D721Med (cell line): ENCODE measurements at places on chromosomes 1 and 21.

- DNase-seq = no peak
Measured at GRCh38 chr1:21290546-21290944, 282 bp upstream of the ECE1 start.

DNA sequence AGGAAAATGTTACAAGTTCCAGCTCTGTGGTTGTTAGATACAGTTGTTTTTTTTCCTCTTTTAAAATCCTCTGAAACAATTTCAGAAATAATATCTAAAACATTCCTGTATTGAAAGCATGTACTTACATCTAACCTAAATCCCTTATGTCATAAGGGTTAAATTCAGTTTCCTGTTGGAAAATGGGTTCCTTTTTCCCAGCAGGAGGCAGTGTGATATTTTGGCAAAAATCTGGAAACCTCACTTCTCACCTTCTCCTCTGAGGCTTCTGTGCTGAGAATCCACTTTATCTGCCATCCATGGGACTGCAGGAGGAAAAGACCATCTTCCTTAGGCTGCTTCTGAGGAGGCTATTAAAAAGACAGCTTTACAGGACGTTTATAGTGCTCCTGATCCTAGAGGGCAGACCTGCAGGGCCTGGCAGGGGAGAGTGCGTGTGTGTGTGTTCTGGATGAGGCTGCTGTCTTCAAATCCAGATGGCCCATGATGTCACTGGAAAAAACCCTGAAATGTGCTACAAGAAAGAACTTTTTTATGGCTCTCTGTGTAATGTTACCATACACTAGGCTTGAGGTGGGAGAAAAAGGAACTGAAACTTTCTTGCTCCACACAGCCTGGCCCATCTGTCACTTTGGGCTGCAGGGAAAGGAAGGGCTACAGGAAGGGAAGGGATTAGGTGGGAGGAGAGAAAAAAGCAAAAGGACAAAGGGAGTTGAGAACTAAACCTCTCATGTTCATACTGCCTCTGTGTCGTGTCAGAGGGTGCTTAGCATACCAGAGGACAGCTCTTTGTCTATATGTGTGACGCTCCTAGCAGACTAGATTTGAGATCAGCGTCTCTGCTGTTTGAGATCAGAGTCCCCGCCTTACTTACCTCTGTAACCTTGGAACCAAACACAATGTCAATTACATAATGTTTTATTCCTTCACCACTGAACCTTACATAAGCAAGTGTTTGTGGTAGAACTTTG lies 379.2 kb upstream of the SPAG17 start:
- no peak for DNase-seq

DNA sequence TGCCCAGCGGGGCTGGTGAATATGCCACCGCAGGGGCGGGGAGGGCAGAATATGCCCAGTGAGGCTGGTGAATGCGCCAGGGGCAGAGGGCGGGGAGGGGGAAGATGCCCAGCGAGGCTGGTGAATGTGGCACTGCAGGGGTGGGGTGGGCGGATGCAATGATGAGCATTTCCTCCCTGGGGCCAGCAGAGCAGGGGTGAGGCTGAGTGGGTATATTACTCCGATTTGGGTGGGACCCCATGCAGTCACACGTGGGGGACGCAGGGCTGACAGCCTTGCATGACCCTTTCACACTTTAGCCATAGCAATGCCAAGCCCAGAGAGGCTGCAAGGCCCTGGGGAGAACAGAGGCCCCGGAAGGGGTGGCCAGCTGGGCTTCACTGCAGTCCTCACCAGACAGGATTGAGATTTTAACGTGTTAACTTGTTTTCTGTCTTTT lies 9.3 kb upstream of the SLX9 start:
- no peak for DNase-seq

- DNase-seq = peak; percentile 36
Measured at GRCh38 chr1:205060746-205061145, 17.7 kb downstream of the CNTN2 start.

- no peak for DNase-seq
Measured at GRCh38 chr1:109818271-109818987, 54.7 kb upstream of the EPS8L3 start.

DNA sequence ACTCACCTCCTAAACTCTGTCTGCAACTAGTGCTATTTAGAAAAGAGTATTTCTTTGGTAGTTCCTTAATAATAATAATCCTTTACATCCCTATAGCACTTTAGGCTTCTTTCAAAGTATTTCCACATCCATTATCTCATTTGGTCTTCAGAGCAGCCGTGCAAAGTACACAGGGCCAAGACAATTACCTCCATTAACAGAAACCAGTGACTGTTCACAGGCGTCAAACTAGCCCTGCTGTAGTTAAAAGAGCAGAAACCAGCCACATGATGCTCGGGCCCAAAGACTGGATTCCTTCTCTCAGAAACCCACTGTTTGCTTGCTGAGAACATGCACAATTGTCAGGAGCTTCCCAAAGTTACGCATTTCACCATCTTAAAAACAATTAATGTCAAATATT lies 396.0 kb upstream of the DAB1 start:
- DNase-seq = no peak

DNA sequence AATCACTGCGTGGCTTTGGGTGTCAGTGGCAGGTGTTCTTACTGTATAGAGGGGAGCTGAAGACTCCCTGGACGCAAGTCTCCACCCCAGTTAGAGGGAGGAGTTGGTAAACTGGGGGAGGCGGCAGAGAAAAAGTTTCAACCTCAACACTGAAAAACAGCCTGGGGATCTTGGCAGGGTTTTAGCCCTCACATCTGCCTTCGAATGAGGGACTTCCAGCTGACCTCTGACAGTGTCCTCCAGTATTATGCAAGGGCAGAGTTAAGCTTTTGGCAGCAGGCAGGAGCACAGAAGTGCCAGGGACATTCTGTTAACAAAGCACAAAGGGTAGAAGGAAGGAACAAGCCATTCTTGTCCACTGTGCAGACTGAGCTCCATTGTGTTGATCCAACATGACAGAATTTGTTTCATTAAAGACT lies 41.2 kb upstream of the RAB4A start:
- no peak for DNase-seq

GRCh38 chr1:78619803-78620579 lies at the start of gene IFI44L:
Gene IFI44L, plus strand, starts transcription at chr1:78620448. Its CDS starts 7,468 bp downstream, at chr1:78627916.
- no peak for DNase-seq

- DNase-seq = no peak
Measured at GRCh38 chr21:27149034-27149433, 182.1 kb upstream of the ADAMTS5 start.

- DNase-seq = no peak
Measured at GRCh38 chr1:5727871-5728643, 264.2 kb downstream of the NPHP4 start.

DNA sequence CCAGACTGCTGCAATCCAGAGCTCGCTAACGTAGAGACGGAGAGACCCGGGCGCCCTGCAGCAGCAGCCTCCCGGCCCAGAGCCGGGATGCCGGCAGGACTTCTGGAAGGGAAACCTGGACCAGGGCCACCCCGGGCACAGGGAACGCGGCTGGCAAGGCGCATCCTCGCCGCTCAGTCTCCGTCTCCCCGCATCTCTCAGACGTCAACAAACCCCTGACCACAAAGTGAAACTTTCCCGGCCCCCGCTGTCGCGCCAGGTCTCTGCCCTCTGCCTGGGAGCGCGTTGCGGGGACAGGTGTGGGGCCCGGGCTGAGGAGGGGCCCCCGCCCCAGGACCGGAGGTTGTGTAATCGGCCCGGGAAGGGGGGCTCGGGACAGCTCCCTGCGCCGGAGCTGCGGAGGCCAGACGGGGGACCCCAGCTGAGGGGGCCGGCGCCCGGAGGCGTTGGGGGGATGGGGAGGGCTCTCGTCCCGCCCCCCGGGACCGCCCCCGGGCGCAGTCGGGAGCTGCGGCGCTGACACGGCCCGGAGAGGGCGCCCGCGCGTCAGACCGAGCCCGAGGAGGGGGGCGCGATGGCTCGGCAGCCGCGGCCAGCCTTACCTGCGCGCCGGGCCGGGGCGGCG lies 116.6 kb upstream of the HIVEP3 start:
- DNase-seq = peak; percentile 39

DNA sequence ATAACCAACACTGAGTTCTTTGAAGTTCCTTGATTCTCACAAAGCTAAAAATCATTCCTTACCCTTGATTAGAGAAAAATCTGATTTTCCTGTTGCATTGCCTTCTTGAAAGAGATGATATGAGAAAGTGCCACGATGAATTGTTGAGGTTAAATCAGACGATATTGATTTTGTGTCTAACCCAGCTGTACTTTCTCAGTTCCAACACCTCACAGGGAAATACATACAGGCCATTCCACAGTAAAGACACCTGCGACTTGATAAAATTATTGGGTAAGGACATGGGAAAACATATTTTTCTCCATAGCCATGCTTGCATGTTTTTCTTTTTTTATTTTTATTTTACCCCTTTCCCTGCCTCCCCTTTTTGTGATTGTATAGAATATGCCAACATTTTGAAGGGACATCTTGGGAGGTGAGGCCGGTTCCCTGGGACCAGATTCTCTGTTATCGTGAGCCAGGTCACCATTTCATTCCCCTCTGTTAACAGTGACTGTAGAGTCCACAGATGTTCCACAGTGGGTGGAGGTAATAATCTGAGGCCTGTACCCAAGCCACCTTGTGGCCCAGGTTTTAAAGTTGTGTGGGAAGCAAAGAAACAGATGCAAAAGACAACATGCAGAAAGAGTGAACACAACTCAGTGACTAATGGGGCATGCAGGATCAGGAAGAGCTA lies 255.4 kb upstream of the ST6GALNAC5 start:
- no peak for DNase-seq

GRCh38 chr1:113389359-113389952 lies 859 bp upstream of the MAGI3 start:
- no peak for DNase-seq

DNA sequence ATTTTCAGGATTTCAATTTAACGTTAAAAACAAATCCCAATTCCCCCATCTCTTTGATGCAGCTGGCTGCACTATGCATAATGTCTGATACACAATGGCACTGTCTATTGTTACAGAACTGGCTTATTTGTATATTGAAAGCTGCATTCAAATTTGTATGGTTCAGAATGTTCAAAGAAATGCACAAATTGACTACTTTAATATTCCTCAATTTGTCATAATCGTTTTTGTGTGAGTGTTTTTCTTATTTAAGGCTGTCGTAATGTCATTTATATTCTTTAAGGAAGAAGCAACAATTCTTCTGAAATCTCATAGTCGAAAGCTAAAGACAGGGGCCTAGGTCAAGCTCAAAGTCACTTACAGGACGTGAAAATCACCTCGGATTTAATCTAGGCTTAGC lies 341.4 kb upstream of the ZRANB2 start:
- DNase-seq = no peak

DNA sequence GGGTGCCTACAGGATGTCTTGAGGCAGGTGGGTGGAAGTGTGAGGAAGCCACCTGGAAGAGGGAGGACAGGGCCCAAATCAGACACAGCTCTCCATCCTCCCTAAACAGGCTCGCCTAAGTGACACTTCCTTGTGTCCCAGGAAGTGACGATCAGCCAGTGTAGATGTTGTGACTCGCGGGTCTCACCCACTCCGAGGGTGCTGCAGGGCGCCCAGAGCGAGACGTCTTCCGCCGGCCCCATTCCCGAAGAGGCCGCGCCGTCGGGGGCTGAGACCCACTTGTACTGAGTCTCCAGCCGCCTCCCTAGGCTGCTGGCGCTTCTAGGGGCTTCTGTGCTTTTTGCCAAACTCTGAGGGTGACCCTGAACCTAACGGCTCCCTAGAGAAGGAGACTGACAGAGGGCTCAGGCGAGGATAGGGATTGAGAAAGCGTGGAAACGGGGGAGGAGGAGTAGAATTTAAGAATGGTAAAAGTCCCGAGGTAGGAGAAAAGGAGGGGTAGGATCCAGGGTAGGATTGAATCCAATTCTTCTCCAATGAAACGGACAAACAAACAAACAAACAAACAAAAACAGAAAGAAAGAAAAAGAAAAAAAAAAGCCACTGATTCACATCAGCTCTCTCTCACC lies 543 bp upstream of the MARK1 start:
- no peak for DNase-seq

GRCh38 chr1:233016798-233017197 lies 66.4 kb downstream of the NTPCR start:
- no peak for DNase-seq

DNA sequence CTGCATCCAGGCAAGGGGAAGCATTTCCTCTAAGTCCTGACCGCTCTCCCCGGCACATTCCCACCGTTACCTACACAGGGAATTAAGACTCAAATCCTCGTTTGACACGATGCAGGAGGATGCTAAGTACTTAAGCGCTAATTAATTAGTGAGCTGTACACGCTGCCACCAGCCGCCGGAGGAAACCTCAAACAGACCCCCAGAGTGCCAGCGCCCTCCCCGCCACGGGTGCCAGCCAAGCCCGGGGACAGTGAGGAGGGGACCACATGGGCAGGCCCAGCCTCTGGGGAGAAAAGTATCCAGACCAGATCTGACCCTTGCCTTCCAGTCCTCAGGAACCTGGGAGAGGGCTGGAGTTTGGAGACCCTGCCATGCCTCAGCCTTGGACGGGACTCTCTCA lies 17.4 kb upstream of the CASZ1 start:
- peak; percentile 49 for DNase-seq

DNA sequence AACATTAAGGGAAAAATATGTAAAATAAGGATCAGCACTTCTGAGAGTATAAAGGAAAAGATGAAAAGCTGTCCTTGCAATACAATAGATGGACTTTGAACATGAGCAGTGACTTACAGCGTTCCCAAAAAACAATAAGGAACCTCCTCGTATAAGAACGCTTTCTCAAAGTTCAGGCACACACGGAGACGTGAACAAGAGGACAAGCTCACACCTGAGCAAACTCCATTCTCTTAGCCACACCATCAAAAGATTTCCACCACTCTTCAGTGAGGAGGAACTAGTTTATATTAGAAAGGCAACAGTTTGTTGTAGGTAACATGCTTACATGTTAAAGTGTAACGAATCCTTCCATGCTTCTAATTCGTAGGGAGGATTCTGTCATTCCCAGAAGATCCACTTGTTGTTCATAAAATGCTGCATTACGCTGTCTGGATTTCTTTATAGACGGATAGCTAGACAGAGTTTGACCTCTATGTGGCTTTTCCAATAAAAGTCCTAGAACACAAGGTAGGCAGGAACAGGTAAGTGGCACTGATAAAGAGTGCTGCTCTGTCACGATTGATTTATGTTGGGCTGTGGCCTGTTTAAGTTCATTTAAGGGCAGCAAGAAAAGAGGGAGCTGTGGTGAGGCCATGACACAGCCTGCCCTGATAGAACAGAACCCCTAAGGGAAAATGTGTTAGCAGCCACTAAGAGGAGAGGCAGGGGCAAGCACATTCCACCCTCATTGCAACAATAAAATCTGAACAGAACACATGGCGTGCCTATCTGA lies 37.0 kb upstream of the ATP1A1 start:
- no peak for DNase-seq

GRCh38 chr1:98098473-98098872 lies 177.6 kb upstream of the DPYD start:
- no peak for DNase-seq

GRCh38 chr1:96474985-96475743 lies 246.4 kb upstream of the PTBP2 start:
- DNase-seq = no peak

GRCh38 chr1:188061881-188062280 lies 1233.1 kb downstream of the PLA2G4A start:
- DNase-seq = no peak

DNA sequence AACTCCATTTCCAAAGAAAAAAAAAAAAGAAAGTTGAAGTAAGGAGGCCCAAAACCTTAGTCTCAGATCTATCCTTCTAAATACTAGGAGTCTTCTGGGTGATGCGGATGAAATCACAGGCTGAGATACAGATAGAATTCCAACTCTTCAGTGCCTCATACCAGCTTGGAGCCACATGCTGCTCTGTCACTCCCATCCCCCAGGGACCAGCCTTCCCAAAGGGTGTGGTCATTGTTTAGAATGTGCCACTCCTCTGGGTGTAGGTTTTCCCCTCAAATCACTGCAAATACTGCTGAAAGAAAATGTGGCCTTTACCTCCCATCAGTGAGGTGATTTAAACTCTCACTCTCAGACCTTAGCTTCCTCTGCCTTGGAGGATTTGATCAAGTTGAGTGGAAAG lies 112.9 kb downstream of the CDC7 start:
- no peak for DNase-seq
